ENCODE measurements at places on chromosomes 4 and X. TPM values are rescaled to one million over a fixed set of nuclear protein-coding genes. Genes with fewer than 3 reads are reported as not detected.

Gene SYTL5
- total RNA-seq: 0.39 TPM

Gene HGFAC
- total RNA-seq: 0.76 TPM

Gene MAGEA11
- total RNA-seq: not detected

Gene PPEF2
- total RNA-seq: 0.16 TPM

GRCh38 chr4:139961344-139961946 lies 192.5 kb downstream of the MAML3 start:
- DNase-seq: no peak

DNA sequence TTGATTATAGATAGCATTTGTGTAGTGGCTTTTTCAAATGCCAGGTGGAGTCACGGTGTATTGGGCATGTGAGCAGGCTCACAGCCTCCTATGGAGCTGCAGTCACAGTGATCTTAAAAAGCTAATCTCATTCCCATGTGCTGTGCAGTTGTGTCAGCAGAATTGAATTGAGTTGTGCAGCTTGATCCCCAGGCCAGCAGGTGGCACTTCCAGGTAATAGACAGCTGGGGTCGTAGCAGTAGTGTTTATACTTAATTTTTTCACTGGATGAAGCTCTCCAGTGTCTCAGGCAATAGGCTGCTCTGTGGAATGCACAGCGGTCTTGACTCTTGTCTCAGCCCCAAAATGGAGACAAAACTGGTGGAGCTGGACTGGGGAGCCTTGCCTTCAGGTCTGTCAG lies 1028.1 kb downstream of the SH3BGRL start:
- DNase-seq: no peak

Measured in WTC11 (cell line).